ENCODE measurements at places on chromosomes 13 and 19. TPM values are rescaled to one million over a fixed set of nuclear protein-coding genes. Genes with fewer than 3 reads are reported as not detected.

Gene KLK10
- not detected for total RNA-seq

Gene ZNF600
- 11.2 TPM for total RNA-seq

Gene JAK3
- 120 TPM for total RNA-seq

Gene LILRB1
- total RNA-seq, result 0.22 TPM

Gene CLEC4M
- total RNA-seq, result not detected

DNA sequence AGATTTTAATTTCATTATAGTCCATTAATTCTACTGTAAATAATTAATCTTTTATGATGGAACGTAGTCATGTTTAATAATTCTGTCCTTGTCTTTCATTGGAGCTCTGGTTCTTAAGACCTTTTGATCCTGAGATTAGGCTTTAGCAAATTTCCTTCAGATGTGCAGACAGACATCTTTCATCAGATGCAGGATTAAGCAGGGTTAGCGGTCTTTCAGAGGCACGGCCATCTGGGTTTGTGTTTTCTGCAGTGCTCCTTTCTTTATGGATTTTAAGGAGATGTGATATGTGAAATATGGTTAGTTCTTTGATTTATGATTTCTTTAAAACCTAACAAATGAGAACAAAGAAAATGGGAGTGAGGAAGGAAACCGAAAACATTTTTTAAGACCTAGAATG, 643.9 kb upstream of the SGCG start:
- no peak for DNase-seq

GRCh38 chr19:15300533-15301197, 31.7 kb downstream of the BRD4 start:
- no peak for DNase-seq

- DNase-seq, result no peak
These were observed 61.4 kb upstream of the ZNF835 start for GRCh38 chr19:56732976-56733375.

GRCh38 chr13:97321101-97321500, 99.0 kb downstream of the MBNL2 start:
- no peak for DNase-seq

DNA sequence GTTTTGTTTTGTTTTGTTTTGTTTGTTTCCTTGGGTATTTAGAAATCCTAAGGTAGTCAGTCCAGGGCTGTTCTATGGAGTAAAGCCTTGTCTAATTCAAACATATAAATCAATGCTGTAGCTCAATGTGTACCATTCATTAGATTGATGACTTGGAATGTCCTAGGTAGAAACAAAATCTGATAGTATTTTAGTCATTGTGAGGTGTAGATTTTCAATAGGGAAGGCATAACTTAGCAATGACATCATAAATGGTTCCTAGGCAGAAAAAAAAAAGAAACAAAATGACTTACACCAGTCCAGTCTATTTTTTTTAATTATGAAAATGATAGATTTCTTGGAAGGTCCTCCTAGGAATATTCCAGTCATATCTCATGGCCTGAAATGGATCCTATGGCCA, 189.9 kb downstream of the SPRY2 start:
- no peak for DNase-seq

GRCh38 chr13:80173224-80173623, 167.7 kb downstream of the SPRY2 start:
- peak; percentile 20 for DNase-seq
